ENCODE measurements at places on chromosomes 2 and 18.

- DNase-seq = peak; percentile 13
Observed at GRCh38 chr18:3498698-3499471, 48.9 kb downstream of the TGIF1 start.

- DNase-seq = no peak
Observed at GRCh38 chr2:223797811-223798721, 39.3 kb downstream of the AP1S3 start.

DNA sequence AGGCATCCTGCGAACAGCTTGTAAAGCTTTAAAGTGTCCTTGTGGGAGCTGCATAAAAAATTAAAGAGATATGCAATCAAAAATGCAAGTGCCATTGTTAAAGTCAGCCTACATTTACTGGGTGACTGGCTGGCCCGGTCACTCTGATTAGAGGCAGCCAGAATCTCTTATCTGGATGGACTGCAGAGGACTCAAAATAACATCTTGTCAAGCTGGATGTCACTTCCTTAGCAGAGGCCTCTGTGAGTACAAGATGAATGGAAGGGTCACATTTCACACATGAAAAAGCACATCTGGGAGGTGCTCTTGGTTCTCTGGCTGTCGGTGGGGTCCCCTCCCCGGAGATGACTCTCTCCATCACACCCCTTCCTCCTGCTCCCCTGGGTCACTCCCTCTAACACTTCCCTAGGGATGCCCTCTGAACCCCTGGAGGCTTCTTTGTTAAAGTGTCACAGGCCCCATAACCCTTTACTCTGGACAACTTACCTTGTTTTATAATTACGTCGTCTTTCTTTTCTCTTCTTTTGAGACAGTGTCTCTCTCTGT lies 122.1 kb downstream of the SH3BP4 start:
- DNase-seq = no peak

DNA sequence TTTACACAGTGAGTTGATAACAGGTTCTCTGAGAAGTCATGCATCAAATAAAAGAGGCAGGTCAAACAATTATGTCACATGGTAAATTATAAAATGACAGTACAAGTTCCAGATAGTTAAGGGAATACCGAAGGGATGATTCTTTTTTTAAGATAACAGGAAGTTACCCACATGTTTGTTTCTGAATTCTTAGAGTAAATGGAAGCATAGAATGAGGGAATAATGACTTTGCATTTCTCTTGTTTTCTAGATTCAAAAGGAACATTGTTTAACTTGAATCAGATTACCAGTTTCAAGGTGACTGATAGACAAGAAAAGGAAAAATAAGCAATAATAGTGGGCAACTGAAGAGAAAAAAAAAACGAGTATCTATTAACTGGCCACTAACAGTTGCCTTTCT lies 124.5 kb downstream of the MIB1 start:
- no peak for DNase-seq

DNA sequence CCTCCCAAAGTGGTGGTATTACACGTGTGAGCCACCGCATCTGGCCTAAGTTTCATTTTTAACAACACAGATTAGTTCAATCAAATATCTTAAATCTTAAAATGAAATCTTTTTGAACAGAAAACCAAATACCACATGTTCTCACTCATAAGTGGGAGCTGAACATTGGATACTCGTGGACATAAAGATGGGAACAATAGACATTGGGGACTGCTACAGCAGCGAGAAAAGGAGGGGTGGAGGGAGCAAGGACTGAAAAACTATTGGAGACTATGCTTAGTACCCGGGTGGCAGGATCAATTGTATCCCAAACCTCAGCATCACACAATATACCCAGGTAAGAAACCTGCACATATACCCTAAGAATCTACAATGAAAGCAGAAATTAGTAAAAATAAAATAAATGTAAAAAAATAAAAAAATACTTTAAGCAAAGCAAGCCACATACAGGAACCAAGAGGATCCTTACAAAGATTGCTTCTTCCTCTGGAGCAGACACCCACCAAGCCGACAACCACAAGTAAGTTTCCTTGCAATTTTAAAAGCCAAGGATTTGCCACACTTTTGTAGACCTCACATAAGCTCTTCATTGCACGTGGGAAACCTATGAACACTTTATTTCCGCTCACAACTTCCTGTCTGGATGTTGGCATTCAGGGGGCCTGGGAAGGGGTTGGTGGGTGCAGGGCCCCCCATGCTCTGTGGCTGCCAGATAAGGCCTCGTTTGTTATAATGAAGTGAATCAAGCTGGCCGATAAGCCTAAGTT lies 147.9 kb downstream of the MYCN start:
- DNase-seq = no peak

GRCh38 chr2:62672601-62673000 lies 32.9 kb upstream of the EHBP1 start:
- no peak for DNase-seq

DNA sequence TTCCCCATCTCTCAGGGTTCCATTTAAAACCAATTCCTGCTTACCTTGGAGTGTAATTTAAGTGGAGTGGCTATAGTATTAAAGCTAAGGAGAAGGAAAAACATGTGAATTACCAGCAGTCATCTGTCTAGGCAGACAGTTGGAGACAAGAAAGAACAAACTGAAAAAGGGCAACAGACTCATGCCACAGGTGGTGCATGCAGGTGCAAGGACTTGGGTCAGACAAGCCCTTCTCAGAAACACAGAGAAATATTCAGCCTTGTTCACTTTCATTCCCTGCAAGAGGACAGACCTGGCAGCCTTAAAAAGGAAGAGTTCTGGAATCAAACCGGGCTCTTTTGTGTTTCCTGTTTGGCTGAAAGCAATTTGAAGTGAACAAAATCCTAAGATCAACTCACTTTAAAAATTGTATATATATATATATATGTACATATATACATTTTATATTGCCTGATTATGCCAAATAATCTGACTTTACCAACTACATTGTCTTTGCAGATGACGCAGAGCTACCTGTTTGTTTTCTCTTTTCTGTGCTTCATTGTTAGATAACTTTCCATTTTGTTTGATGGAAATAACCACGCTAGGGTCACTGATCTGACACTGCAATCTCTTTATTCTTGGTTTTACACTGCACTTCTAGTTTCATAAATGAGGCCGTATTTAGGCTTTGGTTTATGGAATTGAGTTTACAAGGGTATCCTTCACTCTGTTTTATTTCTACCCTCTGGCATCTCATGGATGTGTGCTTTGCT lies 35.1 kb upstream of the VPS54 start:
- DNase-seq = no peak

DNA sequence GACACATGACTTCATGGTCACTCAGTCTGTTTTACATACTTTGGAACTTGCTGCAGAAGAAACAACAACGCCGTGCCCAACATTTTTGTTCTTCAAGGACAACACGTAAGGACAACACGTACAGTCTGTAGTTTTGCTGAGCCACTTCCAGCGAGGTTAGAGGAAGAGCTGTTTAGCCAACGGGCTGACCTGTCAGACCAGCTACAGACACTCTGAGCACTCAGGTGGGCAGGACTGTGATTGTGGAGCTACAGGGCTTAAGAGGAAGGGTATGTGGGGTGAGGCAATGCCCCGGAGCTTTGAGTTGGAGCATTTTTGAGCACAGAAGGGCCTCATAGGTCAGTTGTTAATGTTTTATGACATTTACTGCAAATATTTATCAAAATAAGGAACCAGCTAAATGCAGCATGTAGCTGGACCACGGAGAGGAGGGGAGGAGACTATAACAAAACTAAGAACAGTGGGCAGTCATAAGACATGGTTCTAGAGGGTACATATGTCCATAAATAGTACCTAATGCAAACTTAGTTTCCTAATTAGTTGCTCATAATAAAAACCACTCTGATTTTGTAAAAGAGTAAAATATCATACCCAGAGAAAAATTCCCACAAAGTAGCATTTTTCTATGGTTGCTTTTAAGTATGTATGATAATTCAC lies 26.3 kb upstream of the NPC1 start:
- DNase-seq = no peak

DNA sequence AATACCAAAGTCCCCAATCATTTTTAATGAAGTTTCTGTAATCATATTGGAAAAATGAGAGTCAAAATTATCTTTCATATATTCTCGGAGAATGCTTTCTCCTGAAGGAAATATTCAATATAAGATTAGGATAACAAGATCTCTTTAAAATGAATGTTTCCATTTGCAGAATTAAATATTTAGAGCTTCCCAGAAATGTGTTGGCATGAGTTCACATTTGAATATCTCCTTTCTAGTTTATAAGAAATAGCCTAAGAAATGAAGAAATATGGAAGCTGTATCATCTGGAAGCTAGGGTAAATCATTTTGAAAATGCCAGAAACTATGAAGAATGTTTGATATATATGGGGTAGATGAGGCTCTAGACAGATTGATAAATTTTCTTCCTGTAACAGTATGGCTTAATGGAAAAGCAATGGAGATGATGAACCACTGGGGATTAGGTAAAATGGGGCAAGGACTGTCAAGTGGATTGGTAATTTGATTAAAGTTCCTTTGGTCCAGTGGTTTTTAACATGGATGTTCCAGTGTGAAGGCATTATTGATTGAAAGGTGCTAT lies 184.6 kb upstream of the ZNF804A start:
- DNase-seq = no peak
